Psoas muscle (tissue), 8 donors: ENCODE measurements at places on chromosomes 3 and 15. TPM values are rescaled to one million over a fixed set of nuclear protein-coding genes. Genes with fewer than 3 reads are reported as not detected.

Gene SUCLG2
- polyA plus RNA-seq, result 63.7 TPM

DNA sequence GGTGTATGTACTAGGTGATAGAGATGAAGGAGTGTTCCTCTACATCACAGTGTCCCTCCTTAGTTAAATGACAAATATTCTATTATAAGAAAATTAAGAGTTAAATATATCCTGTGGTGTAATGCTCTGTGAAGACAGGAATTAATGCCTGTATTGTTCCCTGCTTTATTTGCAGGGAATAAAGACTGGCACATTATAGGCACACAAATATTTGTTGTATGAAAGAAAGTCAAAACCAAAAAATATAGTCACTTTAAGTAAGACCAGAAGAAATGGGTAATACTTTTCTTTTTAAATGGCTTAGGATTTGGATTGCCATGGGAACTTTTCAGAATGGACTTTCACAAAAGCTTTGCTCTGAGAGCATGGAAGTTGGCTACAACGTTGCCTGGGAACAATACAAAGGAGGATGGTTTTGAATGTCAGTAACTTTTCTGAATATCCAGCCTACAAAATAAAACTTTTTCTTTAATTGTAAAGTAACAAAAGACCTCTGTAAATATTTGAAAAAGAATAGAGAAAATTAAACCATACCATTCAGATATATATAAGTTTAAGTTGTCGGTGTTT, 158.0 kb upstream of the P2RY1 start:
- DNase-seq, result no peak

Gene EPHA6
- polyA plus RNA-seq, result not detected

GRCh38 chr15:81098861-81099651, 35.0 kb upstream of the CFAP161 start:
- peak; percentile 51 for DNase-seq

DNA sequence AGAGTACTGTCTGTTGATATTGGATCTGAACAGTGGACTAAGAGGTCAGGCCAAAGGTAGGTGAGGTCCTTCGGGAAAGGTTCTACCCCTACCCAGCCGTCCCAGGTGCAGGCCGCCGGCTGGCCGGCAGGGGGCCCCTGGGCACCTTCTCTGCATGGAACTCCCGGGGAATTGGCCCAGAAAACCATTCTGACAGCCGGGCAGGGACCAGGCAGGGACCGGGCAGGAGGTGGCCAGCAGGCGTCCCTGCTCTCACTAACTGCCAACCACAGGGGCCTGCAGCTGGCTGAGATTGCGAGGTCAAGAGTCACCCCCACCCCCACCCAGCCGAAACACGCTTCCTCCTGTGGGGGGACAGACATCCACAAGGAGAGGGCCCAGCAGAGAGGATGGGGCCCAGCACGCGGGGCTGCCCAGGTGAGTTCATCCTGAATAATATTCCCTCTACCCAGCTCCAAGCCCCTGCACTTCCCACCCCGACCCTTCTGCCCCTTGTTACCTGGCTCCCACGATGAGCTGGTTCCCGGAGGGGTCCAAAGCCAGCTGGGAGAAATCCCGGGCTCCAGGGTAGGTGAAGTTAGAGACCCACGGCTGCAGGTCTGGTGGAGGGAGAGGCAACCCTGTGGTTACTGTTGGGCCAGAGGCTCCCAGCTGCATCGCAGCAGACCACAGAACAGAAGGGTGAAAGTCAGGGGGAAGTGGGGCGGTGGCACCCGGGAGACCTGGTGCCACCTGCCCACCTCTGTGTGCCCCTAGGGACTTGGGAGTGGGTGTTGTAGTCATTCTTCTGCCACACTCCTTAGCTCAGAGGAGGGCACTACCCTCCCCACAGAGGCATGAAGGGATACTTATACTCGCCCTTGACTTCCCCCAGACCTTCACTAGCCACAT, 84.4 kb downstream of the SEMA5B start:
- DNase-seq, result peak; percentile 61

Gene TUSC7
- not detected for polyA plus RNA-seq

Gene SAMMSON
- not detected for polyA plus RNA-seq

Gene CRABP1
- polyA plus RNA-seq, result 0.05 TPM

Gene PARP15
- 0.11 TPM for polyA plus RNA-seq

- no peak for DNase-seq
Measured at GRCh38 chr3:192685801-192686200, 41.5 kb downstream of the FGF12 start.

DNA sequence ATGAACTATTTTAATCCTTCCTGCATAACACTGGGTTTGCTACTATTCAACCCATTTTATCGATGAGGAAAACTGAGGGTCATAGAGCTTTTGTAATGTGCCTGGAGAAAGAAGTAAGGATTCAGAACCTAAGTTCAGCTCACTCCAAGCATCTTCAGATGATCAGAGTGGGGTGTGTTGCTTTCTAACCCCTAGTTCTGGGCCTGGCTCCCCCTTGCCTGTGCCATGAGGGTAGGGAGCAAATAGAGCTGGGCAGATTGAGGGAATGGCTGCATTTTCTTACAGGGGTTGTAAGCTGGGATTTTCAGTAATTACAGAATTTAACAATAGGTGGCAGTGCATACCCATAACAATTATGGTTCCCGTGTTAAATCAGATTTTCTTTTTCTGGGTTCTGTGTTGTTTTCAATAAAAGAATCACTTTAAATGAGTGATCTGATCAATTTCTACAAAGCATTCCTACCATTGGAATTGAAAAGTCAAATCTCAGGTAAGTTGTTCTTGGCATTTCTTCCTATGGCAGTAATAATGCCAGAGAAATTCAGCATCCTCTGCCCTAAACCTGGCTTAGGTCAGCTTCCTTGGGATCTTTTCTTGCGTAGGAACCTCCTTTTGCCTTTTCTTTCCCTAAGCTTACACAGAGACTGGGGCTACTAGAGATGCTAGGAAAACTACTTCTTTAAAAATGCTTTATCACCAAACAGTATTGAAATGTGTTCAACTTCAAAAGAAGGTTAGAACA, 103.8 kb upstream of the IL12A start:
- no peak for DNase-seq

- DNase-seq, result peak; percentile 30
Measured at GRCh38 chr3:127204841-127205582, 12.1 kb downstream of the PRR23E start.

GRCh38 chr15:101209285-101209845, 42.5 kb downstream of the CHSY1 start:
- DNase-seq, result no peak
